GM19239 (cell line): ENCODE measurements at places on chromosomes 1 and 21.

DNA sequence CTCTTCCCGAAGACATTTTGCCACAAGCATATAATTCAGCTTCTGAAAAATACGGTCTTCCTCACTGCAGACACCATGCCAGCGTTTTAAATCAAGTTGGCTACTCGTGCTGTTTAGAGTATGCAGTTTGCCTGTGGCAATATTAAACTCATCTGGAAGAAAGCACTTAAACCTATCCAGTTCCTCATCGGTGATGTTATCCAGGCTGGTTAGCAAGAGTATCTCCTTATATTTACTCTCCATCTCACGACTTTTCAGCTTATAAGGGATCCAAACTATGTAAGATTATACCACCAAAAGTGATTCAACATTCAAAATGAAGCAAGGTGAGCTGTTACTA, 9.7 kb upstream of the IFI16 start:
- DNase-seq: no peak

- no peak for DNase-seq
Measured at GRCh38 chr1:204921855-204922516, 51.3 kb downstream of the NFASC start.

DNA sequence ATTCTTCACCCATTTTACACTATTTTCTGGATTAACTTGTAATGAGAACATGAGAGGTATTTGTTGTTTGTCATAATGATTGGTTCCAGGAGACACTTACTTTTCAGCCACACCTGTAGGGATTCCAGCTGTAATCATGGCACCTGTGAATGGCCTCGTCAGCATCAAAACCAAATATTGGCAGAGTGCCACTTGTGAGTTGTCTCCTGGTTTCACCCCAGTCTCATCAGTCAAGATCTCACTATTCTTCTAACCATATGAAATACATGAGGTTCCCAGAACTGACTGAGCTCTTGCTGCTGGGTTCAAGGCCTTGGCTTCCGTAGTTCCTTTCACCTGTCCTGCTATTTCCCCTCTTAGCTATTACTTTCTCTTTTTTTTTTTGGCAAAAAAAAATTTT, 246.6 kb upstream of the ADGRL2 start:
- DNase-seq: no peak

DNA sequence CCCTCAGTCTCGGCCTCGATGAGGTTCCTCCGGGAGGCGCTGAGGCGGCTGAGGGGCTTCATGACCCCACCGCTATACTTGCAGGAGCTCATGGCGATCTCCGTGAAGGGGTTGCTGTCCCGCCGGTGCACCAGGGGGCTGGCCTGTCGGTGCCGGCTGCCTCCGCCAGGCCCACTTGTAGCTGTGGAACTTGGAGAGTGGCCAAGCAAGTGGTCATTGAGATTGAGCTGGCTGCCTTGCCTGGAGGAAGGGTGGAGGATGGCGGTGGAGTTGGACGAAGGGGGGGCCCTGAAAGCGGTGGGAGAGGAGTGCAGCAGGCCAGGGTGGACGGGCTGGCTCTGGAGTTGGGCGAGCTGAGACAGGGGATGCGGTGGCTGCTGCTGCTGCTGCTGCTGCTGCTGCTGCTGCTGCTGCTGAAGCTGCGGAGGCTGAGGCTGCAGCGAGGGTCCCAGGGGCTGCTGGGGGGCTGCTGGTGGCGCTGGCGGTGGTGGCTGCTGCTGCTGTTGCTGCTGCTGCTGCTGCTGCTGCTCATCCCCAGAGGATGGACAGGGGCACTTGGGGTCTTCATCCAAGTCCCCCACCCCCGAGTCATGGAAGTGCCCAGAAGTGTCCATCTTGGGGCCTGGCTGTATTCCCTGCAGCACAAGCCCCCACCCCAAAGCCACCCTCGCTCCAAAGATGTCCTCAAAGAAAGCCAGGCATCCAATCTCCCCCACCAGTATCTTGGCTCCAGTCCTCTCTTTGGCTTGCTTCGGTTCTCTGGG, 548 bp downstream of the KCNN3 start:
- no peak for DNase-seq

- DNase-seq: no peak
Measured at GRCh38 chr1:41840592-41841246, 78.0 kb downstream of the HIVEP3 start.

DNA sequence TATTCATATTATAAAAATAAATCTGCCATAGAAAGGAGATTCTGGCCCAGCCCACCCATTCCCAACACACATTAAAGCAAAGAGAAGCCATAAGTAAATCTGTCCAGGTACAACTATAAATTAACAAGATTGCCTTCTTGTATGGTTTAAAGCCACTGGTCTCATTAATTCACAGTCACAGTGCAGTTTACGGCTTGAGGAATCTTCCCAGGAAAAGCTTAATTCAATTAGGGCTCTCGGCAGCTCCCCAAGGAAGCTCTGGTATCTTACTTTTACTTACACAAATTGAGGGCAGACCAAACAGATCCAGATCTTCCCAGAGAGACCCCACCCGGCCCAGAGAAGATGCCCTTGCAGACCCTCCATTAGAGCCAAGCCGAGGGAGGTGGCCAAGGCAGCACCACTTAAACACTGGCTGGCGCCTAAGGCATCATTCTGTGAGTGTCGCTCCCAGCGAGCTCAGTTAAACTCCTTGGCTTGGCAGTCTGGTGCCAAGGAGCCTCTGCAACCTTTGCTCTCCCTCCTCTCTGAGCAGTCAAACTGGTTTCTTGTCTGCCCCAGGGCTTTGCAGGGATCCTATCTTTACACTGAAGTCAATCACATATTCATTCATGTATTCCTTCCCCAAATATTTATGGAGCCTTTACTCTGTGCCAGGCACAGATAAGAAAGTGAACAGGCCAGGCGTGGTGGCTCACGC, 10.7 kb downstream of the SLC9A1 start:
- no peak for DNase-seq

- DNase-seq: no peak
Measured at GRCh38 chr1:84617349-84617748, 43.1 kb upstream of the CTBS start.

GRCh38 chr1:97461782-97462181, 459.1 kb downstream of the DPYD start:
- DNase-seq: peak; percentile 4

DNA sequence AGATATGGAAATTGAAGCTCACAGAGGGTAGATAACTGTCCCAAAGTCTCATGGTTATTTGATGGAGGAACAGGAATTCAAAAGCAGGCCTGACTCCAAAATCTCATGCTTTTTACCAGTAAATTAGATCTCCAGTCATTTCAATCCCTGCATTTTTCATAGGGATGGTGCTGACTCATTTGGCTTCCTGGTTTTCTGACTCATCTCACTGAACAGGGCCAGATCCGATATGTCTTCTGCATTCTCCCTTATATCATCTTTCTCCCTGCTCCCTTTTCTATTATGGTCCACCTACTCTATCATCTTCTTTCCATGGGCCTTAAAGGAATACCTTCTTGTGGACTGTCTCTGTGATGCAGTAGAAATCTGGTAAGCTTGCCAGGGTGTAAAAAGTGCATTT, 187.2 kb downstream of the FGGY start:
- no peak for DNase-seq

- DNase-seq: no peak
Measured at GRCh38 chr1:181104042-181104789, 15.7 kb downstream of the IER5 start.

- no peak for DNase-seq
Measured at GRCh38 chr1:32091591-32091990, 16.3 kb upstream of the KPNA6 start.

GRCh38 chr1:200737647-200738291, 924 bp upstream of the CAMSAP2 start:
- no peak for DNase-seq

GRCh38 chr1:52631759-52632331, 1.1 kb upstream of the SHISAL2A start:
- DNase-seq: no peak

DNA sequence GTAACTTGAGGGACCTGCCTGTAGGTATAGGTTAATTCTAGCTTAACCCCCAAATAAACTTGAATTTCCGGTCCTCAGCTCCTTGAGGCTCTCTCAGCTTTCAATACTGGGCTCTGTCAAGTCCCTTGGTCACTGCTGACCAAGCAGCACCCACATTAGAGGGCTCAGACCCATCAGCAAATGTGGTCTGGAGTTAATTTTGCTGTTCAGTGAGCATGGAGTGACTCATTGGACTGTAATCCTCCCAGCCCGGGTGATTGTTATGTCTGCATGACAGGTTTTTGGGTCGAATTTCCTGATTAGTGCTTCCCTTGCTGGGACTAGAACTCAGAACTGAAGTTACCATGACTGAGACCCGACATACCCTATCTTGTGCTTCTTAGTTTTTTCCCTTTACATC, 130.6 kb downstream of the URB2 start:
- DNase-seq: no peak

DNA sequence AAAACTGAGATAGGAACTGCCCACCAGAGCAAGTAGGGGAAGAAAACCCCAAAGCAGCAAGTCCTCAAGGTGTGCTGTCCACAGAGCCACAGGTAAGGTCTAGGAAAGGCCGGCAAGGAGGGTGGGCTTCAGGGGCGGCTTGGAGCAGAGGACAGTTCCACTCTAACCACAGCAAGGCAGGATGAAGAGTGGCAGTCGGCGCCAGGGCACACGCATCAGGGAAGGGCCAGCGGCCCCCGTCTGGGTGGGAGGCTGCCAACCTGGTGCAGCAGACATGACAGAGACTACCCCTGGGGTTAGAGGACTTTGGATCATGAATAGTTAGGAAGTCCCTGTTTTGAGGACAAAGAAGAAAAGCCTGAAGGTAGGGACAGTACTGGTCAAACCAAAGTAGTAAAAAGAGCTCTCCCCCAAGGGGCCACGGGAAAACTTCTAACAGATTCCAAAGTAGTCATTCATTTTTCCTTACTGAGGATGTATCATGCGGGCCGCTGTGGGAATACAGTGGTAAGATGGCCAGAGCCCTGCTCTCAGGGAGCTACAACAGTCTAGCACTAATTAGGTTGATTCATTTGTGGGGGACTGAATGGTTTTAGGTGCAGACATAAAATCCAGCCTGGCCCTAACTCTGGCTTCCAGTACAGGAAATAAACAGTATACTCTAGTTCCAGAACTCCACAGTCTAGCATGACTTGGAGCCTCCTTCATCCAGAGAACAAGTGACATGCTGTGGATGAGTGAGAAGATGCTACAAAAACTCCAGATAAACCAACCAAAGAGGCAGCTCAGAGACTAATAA, 3.5 kb upstream of the RAP1GAP start:
- DNase-seq: no peak

- DNase-seq: no peak
Measured at GRCh38 chr1:3105167-3105863, 36.3 kb downstream of the PRDM16 start.

GRCh38 chr1:17423781-17424245, 15.7 kb downstream of the RCC2 start:
- no peak for DNase-seq

GRCh38 chr1:207644166-207644851, 624 bp upstream of the CR1L start:
- no peak for DNase-seq

GRCh38 chr1:26993237-26994019, at the start of gene TRNP1:
Gene TRNP1 (plus strand): TSS chr1:26993692. CDS start chr1:26993787, 95 bp downstream.
- DNase-seq: peak; percentile 89

GRCh38 chr1:58929671-58930325, 146.0 kb upstream of the JUN start:
- no peak for DNase-seq

DNA sequence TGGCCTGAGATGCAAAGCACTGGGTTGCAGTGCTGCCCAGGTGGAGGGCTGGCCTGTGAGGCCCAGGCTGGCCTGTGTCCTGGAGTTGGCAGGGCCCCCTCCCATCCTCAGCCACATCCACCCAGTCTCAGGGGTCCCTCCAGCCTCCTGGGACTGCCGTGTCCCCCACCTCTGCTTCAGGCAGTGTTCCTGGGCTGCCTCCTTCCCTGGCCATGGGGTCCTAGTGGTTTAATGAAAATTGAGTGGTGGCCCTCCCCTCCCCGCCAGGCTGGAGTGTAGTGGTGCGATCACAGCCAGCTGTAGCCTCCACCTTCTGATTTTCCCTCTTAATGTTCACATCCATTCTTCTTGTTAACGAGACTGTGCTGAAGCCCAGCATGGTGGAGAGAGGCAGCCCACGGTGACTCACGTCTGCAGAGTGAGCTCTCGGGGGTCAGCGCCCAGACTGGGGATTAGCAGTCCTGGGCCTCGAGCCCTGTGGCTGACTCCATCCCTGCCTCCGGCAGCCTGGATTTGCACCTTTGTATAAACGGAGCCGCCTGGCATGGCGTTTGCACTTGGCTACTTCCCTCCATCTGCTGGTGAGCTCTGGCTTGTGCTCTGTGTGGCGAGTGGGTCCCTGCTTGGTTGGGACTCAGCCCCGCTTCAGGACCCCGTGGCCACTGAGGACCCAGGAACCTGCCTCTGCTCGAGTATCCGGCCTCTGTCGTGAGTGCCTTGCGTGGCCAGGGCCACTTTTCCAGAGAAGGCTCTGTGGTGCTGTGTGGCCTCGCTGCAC, 6.9 kb downstream of the MIB2 start:
- no peak for DNase-seq

DNA sequence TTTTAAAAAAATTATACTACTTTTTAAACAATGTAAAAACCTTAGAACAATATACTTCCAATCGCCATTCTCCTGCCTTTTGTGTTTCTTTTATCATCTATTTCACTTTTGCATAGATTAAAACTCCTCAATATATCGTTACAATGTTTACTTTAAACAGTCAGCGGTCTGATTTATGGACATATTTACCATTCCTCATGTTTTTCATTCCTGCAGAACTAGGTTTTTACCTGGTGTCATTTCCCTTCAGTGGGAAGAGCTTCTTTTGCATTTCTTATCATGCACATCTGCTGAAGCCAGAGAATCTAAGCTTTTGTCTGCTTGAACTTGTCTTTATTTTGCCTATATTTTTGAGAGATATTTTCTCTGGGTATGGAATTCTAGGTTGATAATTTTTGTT, 277.4 kb upstream of the PLXNA2 start:
- no peak for DNase-seq

DNA sequence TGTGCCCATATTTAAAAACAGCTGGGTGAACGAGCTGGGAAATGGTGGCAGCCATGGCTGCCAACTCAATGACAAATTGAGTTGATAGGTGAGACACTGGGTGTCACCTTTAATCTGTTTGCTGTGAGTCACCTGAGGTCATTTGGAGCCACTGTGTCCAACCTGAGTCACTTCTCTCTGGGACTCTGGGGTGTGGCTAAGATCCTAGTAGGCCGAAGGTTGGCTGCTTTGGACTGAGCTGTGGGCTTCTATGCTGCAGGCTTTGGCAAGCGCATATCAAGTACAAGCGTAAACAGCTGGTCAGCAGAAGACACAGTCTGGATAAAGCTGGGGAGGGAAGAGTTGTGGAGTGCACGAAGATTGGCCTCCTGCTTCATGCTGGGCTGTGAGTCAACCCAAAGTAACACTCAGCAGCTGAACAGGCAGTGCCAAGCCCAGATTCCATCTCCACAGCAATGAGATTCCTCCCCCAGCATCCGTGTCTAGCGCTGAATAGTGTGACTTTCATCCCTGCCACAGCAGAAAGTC, 24.0 kb downstream of the TEX35 start:
- DNase-seq: no peak

DNA sequence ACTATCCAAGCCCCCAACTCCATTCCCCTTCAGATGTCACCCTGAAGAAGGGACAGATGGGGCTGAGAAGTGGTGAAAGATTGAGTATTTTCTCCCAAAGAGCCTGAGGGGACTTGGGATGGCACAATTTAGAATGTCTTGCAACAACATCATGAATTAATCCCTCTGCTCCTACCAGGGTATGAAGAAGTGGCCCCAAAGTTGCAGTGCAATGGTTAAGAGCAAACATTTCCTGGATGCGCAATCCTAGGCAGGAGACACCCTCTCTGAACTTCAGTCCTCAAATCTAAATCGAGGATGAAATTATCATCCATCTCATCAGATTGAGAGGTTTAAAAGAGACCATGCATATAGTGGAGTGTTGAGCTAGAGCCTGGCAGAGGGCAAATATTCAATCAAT, 28.6 kb upstream of the CITED4 start:
- no peak for DNase-seq

- DNase-seq: no peak
Measured at GRCh38 chr1:187310038-187310631, 481.4 kb downstream of the PLA2G4A start.
